ENCODE measurements at places on chromosomes 2 and 18. TPM values are rescaled to one million over a fixed set of nuclear protein-coding genes. Genes with fewer than 3 reads are reported as not detected.

DNA sequence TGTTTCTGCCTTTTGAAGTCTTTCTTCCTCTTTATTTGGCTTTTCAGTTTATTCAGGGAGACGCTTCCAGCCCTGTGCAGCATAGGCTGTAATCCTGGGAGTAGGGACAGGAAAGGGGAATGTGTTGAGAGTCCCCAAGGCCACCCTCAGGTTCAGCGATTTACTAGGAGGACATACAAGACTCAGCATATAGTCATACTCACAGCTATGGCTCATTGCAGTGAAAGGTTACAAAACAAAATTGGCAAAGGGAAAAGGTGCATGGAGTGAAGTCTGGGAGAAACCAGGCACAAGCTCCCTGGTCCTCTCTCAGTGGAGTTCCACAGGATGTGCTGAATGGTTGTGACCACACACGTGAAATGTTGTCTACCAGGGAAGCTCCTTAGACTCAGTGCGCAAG is 49.6 kb upstream of the ZNF638 start:
- H3K27me3 ChIP-seq: peaks cover 68% of the 10 kb centered on the region
- H3K4me1 ChIP-seq: peaks cover 8% of the 10 kb centered on the region
- no peak for DNase-seq
- H3K27ac ChIP-seq: no peak overlapping the region
- no peak overlapping the region for H3K4me3 ChIP-seq

Gene CCDC150
- total RNA-seq: 1.7 TPM

- H3K4me1 ChIP-seq: no peaks in the 10 kb centered on the region
- H3K27me3 ChIP-seq: peaks cover 22% of the 10 kb centered on the region
- DNase-seq: no peak
- H3K4me3 ChIP-seq: peak within 1 kb of the TSS; percentile 1
Observed at GRCh38 chr18:52339891-52340371, at the start of gene DCC. Gene DCC (plus strand): TSS chr18:52340197. CDS start chr18:52340788, 591 bp downstream.

Gene DNAH7
- total RNA-seq: not detected

Gene TRIB2
- total RNA-seq: 166 TPM

Gene OTX1
- total RNA-seq: not detected

- peak overlapping the region; percentile 54 for H3K27ac ChIP-seq
- no peaks in the 10 kb centered on the region for H3K27me3 ChIP-seq
- peaks cover 3% of the 10 kb centered on the region for H3K4me1 ChIP-seq
- H3K36me3 ChIP-seq: no peaks in the 10 kb centered on the region
Observed at GRCh38 chr2:24850944-24851343, 57.7 kb downstream of the CENPO start.

Gene NAT8
- total RNA-seq: not detected

GRCh38 chr2:22628906-22629305 is 756.1 kb upstream of the KLHL29 start:
- H3K4me1 ChIP-seq: no peaks in the 10 kb centered on the region
- H3K36me3 ChIP-seq: no peaks in the 10 kb centered on the region
- H3K4me3 ChIP-seq: no peak overlapping the region

- H3K36me3 ChIP-seq: no peaks in the 10 kb centered on the region
- no peak overlapping the region for H3K4me3 ChIP-seq
- DNase-seq: no peak
- no peaks in the 10 kb centered on the region for H3K27me3 ChIP-seq
- no peaks in the 10 kb centered on the region for H3K4me1 ChIP-seq
- H3K27ac ChIP-seq: no peak overlapping the region
Observed at GRCh38 chr2:21396252-21396651, 272.5 kb downstream of the TDRD15 start.

DNA sequence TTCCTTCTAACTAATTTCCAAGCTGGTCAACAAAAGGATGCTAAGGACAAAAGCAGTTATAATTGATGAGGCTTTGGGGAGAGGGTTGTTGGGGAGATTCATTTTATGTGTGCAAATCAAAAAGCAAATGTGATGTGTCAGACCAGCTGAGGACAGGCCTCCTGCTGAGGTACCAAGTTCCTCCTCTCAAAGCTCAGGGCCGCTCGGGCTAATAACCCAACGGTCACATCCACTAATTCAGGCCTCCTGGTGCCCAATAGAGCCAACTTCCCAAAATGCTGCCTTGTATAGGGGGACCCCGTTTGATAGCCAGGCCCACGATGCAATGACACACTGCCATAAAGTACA is 88.6 kb upstream of the RTN4 start:
- H3K4me1 ChIP-seq: peaks cover 21% of the 10 kb centered on the region
- no peak for DNase-seq
- no peaks in the 10 kb centered on the region for H3K36me3 ChIP-seq
- no peaks in the 10 kb centered on the region for H3K27me3 ChIP-seq
- H3K27ac ChIP-seq: no peak overlapping the region

All from T-helper 17 cell (primary cell).